ENCODE measurements at places on chromosomes 3 and 15. TPM values are rescaled to one million over a fixed set of nuclear protein-coding genes. Genes with fewer than 3 reads are reported as not detected.

LRRC3B gene
- polyA plus RNA-seq = not detected

U2SURP gene
- 86.0 TPM for polyA plus RNA-seq

ACTRT3 gene
- polyA plus RNA-seq = 0.67 TPM

NTRK3 gene
- not detected for polyA plus RNA-seq

SLC6A11 gene
- polyA plus RNA-seq = not detected

CP gene
- polyA plus RNA-seq = 0.77 TPM

DPPA4 gene
- 2.3 TPM for polyA plus RNA-seq

PLSCR2 gene
- polyA plus RNA-seq = not detected

CELF6 gene
- polyA plus RNA-seq = 0.13 TPM

UCN2 gene
- polyA plus RNA-seq = not detected

NRG4 gene
- not detected for polyA plus RNA-seq

TGM5 gene
- 0.21 TPM for polyA plus RNA-seq

- no peak overlapping the region for H3K27ac ChIP-seq
- H3K4me1 ChIP-seq = no peaks in the 10 kb centered on the region
- H3K4me3 ChIP-seq = no peak overlapping the region
- DNase-seq = no peak
- H3K27me3 ChIP-seq = no peaks in the 10 kb centered on the region
Observed at GRCh38 chr3:117671722-117672318, 962.2 kb downstream of the TUSC7 start.

DNA sequence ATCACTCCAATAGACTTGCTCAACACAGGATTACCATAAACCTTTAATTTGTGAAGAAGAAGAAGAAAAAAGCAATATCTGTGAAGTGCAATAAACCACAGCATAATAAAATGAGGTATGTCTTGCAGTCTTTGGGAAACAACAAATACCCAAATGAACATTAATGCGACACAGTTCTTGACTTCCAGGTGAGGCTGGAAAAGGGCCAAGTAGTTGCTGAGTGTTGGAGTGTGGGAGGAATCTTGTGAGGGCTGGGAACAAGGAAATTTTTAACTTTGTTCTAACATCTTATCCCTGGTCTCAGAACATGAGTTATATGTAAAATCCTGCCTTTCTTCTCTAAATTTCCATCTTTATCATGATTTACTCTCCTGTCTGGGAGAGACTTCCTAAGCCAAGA, 206.5 kb downstream of the DTWD1 start:
- H3K27me3 ChIP-seq = peaks cover 3% of the 10 kb centered on the region
- peaks cover 5% of the 10 kb centered on the region for H3K4me1 ChIP-seq
- no peak overlapping the region for H3K4me3 ChIP-seq

DNA sequence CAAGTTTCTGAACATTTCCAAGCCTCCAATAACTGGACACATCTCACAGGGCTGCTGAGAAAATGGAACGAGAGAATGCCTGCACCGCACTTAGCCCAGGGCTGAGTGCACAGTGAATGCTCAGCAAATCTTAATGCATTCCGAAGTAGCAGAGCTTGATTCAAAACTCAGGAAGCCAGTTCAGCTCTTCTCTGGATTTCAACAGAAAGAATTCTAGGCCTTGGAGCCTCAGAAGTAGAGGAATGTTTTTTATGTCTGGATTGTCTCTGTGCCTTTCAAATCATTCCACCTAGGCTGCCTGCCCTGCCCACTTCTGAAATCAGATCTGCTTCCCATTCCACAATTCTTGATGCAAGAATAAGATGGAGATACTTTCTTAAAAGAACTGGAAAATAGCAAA, 9.6 kb upstream of the FOXP1 start:
- no peaks in the 10 kb centered on the region for H3K4me1 ChIP-seq
- H3K27ac ChIP-seq = no peak overlapping the region
- no peaks in the 10 kb centered on the region for H3K27me3 ChIP-seq
- H3K4me3 ChIP-seq = no peak overlapping the region
- H3K36me3 ChIP-seq = no peaks in the 10 kb centered on the region

- H3K27ac ChIP-seq = no peak overlapping the region
- peaks cover 4% of the 10 kb centered on the region for H3K36me3 ChIP-seq
- no peaks in the 10 kb centered on the region for H3K4me1 ChIP-seq
- H3K27me3 ChIP-seq = peaks cover 3% of the 10 kb centered on the region
Observed at GRCh38 chr3:136093771-136094170, 102.4 kb downstream of the MSL2 start.

DNA sequence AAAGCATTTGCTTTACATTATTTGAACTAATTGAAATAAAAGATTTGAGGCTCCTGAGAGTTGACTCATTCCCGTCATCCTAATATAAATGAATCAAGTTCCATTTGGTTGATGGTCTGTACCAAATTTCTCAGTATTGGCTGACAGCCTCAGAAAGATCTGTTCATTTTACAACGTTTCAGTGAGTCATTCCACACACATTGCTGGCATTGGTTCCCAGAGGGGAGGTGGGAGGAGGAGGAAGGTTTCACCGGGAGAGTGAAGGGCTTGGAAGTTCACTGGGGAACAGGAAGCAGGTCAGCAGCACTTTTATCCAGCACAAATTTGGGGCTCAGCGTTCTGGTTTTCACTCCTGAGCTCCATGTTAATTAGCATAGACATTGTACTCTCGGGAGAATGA, 176.7 kb upstream of the CADPS start:
- no peak overlapping the region for H3K4me3 ChIP-seq
- H3K27ac ChIP-seq = no peak overlapping the region
- no peaks in the 10 kb centered on the region for H3K27me3 ChIP-seq
- no peaks in the 10 kb centered on the region for H3K4me1 ChIP-seq
- H3K36me3 ChIP-seq = no peaks in the 10 kb centered on the region

DNA sequence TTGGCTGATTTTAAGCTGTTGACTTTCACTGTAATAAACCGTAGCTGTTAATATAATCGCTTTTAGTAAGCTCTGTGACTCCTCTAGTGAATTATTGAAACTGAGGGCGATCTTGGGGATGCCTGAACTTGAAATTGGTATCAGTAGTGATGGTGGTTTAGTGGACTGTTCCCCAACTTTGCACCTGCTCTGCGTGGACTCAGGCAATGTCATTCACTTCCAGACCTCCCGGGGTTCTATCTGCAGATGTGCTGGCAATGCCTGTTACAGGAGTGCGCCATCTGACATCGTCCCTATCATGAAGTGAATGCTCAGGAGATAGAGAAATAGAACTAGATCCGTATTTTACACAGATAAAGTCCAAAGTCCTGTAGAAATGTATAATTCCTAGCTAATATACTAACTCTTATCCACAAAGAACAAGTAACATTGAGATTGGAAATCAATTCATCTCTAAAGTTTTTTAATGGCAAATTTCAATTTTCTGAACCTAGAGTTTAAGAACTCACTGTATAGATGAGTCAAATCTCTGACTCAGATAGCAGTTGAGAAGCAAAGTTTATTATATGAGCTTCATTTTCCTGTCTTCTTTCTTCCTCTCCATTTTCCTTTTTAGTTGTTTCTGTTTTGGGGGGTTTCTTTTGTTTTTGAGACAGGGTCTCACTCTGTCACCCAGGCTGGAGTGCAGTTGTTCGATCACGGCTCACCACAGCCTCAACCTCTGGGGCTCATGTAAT, 51.8 kb downstream of the HEG1 start:
- H3K27me3 ChIP-seq = peaks cover 2% of the 10 kb centered on the region
- H3K36me3 ChIP-seq = peaks cover 43% of the 10 kb centered on the region
- no peak overlapping the region for H3K4me3 ChIP-seq
- peaks cover 33% of the 10 kb centered on the region for H3K4me1 ChIP-seq
- H3K27ac ChIP-seq = peak overlapping the region; percentile 45
- DNase-seq = no peak

- no peaks in the 10 kb centered on the region for H3K36me3 ChIP-seq
- peaks cover 11% of the 10 kb centered on the region for H3K4me1 ChIP-seq
- peak overlapping the region; percentile 58 for H3K4me3 ChIP-seq
Observed at GRCh38 chr3:107235193-107235927, 141.9 kb upstream of the CCDC54 start.

GRCh38 chr3:129722527-129722926, 116.1 kb upstream of the PLXND1 start:
- no peaks in the 10 kb centered on the region for H3K36me3 ChIP-seq
- no peaks in the 10 kb centered on the region for H3K27me3 ChIP-seq
- no peak for DNase-seq
- H3K4me1 ChIP-seq = no peaks in the 10 kb centered on the region
- no peak overlapping the region for H3K4me3 ChIP-seq

DNA sequence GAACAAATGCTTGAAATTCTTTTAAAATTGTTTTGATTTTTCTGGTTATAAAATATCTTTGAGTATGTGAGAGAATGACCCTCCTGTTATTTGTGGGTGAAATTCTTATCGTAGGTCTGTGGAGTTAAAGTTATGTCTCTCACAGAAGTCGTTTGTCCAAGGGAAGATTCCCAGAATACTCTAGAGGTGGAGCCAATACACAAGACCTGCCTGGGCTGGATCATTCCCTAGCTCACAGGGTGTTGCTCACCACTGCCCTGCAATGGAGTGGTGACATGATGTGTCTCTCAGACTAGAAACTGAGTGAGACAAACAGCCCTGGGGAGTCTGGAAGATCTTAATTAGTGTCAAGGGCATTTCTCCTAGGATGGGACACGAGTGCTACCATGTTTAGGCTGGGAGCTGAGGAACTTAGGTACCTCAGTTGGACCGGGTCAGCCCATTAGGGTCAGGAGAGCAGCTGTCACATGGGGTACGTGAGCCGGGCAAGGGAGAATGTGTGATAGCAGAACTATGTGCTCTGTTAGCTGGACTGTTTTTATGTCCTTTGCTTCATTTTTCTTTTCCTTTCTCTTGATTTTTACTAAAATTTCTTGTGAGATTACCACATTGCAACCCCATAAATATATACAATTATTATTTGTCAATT, 53.6 kb upstream of the MYO5C start:
- no peaks in the 10 kb centered on the region for H3K4me1 ChIP-seq
- H3K27me3 ChIP-seq = peaks cover under 1% of the 10 kb centered on the region
- no peak overlapping the region for H3K4me3 ChIP-seq
- no peak overlapping the region for H3K27ac ChIP-seq
- DNase-seq = no peak

DNA sequence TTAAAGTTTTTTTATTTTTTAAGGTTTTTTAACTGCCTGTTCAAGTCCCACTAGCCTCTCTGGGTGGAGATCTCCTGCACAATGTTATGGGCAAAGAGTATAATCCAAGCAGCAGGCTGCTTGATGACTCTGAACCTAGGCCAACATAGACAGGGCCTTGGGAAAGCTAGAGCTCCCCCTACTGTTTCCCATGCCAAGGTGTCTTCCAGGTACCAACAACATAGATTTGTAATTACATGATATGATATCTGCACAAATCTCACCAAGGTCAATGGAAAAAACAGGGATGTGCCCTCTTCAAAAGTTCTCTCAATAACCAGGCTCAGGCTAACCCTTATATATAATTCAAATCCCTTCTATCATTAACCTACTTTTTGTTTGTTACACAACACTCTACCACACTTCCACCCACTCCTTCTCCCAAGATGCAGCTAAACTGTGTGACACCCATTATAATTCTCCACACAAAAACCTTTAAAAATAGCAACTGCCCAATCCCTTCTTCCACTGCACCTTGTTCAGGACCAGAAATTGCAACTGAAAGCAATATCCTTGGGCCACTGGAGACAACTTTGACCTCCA, 43.8 kb downstream of the RBM15B start:
- peak overlapping the region; percentile 65 for H3K27ac ChIP-seq
- H3K4me1 ChIP-seq = peaks cover 7% of the 10 kb centered on the region

DNA sequence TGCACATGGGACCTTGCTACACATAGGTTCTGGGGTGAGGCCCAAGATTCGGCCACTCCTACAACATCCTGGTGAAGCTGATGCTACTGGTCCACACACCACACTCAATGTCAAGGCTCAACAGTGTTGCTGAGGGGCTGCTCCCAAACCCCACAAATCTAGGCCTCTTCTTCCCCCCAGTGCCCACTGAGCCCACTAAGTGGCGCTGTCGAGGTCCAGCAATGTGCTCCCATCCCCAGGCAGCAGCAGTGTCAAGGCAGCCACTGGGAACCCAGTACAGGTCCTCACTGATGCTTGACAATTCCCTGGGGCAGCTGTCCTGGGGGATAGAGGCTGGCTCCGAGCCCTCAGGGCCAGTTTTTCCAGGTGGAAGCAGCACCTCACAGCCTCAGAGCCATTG, 21.5 kb downstream of the SCN5A start:
- H3K27ac ChIP-seq = no peak overlapping the region
- H3K27me3 ChIP-seq = peaks cover 1% of the 10 kb centered on the region
- no peaks in the 10 kb centered on the region for H3K36me3 ChIP-seq
- no peaks in the 10 kb centered on the region for H3K4me1 ChIP-seq
- H3K4me3 ChIP-seq = no peak overlapping the region
- DNase-seq = no peak

DNA sequence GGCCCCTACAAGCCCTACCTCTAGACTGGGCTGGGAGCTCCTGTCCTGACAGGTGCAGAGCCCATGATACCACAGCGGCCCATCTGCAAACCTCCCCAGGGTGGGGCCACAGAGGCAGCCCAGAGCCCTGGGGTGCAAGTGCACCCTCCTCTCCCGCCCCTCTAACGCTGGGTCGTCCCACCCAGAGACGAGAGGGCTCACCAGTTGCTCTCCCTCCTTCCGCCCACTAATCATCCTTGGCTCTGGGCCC, 742 bp downstream of the TNK2 start:
- no peak for DNase-seq
- H3K4me3 ChIP-seq = peak overlapping the region; percentile 98
- H3K27ac ChIP-seq = peak overlapping the region; percentile 100
- H3K36me3 ChIP-seq = no peaks in the 10 kb centered on the region

GRCh38 chr3:189766416-189766815, 135.2 kb downstream of the TP63 start:
- no peaks in the 10 kb centered on the region for H3K27me3 ChIP-seq
- no peaks in the 10 kb centered on the region for H3K36me3 ChIP-seq
- no peak for DNase-seq
- no peak overlapping the region for H3K27ac ChIP-seq

DNA sequence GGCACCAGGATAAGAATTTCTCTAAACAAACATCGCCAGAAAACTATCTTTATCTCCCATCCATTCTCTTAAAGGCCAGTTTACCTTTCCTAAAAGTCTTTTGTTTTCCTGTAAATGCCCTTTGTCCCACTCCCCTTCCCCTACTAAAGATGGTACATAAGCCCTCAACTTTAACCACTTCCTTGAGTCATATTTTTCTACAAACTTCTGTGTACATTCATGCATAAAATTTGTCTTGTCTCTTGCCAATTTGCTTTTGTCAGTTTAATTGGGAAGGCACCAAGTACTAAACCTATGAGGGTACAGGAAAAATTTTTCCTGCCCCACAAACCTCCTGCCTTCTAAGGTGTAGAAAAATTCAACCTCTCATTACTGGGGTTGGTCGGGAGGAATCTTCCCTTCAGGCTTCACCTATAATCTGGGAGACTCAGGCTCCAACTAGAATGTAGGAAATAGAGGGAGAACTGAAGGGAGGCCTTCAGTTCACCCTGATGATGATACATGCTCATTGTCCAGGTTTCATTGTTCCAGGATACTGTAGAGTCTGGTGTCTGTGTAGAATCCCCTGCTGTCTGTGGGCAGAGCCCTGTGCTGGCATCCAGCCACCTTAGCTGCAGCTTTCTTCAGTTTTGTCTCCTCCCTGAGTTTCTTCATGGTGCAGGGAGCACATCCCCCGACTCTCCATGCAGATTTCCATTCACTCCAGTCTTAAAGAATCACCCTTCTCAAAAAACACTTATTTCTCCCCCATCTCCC, 53.2 kb downstream of the CD200R1L start:
- H3K27me3 ChIP-seq = peaks cover 4% of the 10 kb centered on the region
- DNase-seq = no peak
- H3K4me1 ChIP-seq = no peaks in the 10 kb centered on the region
- no peak overlapping the region for H3K4me3 ChIP-seq
- no peaks in the 10 kb centered on the region for H3K36me3 ChIP-seq
